ENCODE measurements at places on chromosomes 1 and 21. TPM values are rescaled to one million over a fixed set of nuclear protein-coding genes. Genes with fewer than 3 reads are reported as not detected.

The F5 gene
- 1.3 TPM for total RNA-seq

The CITED4 gene
- total RNA-seq = 15.0 TPM

GRCh38 chr1:153535242-153536011 is at the start of gene S100A6:
S100A6 (minus strand) TSS chr1:153535991; CDS start chr1:153535339, 652 bp downstream.
- peak; percentile 58 for DNase-seq

DNA sequence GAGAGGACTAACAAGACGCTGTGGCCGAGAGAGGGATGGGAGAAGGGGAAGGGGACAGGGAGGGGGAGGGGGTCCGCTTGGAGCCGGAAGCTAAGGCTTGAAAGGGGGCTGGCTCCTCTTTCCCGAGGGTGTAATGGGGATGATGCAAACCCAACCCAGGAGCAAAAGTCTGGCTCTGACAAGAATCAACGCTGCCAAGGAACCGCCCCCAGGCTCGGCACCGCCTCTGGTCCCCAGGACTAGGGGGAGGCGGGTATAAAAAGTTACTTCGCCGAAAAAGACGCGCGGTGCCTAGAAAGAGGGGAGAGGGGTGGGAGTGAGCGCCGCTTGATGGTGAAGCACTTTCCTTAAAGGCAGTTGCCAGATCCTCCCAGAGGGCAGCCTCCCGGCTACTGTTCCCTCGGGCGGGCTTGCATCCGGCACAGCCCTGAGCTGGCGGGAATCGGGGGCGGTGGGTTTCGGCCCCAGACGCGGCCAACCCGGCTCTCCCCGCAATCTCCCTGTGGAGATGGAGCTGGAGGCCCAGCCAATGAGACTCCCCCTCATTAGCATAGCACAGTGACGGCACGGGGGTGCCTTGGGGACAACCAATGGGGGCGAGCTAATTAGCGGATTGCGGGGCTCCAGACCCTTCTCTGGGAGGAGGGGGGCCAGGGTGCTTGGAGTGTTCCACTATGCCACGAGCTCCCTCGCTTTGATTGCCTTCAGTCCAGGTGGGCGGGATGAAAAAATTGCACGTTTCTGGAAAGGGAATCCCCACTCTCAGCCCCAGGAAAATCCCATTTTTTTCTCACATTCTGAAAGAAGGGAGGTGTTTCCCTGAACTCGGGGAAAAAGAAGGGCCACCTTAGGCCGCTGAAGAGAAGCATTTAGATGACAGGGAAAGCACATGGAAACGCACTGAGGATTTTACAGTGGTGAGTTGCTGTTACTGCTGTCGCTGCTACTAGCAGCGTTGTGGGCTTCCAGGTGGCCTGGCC is at the start of gene KCNT2:
Gene KCNT2 (minus strand): TSS at position 51 of the 980 bp plus-strand sequence. CDS start 131 bp downstream, outside the sequence.
- DNase-seq = peak; percentile 26

- DNase-seq = no peak
Observed at GRCh38 chr1:22282364-22282995, 139.6 kb upstream of the WNT4 start.

The NCMAP gene
- total RNA-seq = 0.19 TPM

GRCh38 chr1:205481629-205482151 is 22.8 kb upstream of the CDK18 start:
- no peak for DNase-seq

The GIPC2 gene
- 0.44 TPM for total RNA-seq

GRCh38 chr21:43938751-43939442 is 73.2 kb upstream of the TRAPPC10 start:
- peak; percentile 94 for DNase-seq

DNA sequence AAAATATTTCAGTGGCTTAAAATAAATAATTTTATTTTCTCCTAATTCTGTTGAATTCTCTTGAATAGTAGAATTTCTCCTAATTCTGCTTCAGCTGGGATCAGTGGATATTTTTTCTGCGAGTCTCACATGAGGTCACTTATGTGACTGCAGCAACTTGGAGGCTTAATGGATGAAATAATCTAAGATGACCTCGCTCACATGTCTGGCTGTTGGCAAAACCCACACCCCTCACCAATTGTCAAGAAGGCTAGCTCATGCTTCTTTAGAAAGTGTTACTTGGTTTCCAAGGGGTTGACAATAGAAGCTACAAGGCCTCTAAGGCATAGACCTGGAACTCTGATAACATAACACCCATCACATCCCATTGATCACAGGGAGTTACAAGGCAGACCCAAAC is 156.9 kb upstream of the DPYD start:
- no peak for DNase-seq

The LRIG2 gene
- 21.4 TPM for total RNA-seq

DNA sequence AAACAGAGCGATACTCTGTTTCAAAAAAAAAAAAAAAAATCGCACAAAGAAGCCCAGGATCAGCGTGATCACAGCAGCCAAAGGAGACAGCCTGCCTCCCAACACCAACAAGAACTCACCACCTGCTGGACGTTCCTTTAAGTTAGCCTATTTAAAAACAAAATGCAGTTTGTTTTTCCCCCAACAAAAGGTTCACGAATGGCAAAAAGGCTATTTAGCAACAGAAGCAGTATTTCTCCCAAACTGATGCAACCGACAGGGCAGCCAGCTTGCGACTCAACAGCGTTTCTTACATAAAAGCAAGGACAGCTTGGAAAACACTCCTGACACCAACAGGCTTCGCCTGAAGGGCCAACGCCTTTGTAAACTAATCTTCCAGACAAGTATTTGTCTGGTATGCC is 6.8 kb downstream of the SSU72 start:
- DNase-seq = no peak

DNA sequence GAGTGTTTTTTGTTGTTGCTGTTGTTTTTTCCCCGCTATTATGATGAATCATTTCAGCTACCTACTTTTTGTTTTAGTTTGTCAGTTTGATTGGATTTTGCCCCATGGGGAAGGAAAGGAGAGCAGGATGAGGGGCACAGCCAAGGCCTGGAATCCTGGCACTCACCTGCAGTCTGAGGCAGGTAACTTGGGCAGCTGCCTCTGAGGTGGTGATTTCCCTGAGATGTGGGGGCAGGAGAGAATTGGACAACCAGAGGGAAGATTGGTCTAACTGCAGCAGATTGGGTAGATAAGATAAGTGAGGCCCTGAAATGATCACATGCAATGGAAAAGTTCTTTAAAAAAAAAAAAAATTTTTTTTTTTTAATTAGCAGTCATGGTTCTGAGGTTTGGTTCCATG is 1.5 kb upstream of the LAX1 start:
- no peak for DNase-seq

- no peak for DNase-seq
Observed at GRCh38 chr1:158813164-158813563, 18.0 kb upstream of the MNDA start.

- no peak for DNase-seq
Observed at GRCh38 chr1:160399544-160400222, 681 bp upstream of the VANGL2 start.

- no peak for DNase-seq
Observed at GRCh38 chr1:151853411-151853943, at the start of gene THEM5. THEM5 (minus strand) TSS chr1:151853712; CDS start chr1:151853565, 147 bp downstream.

The CAMTA1 gene
- 45.5 TPM for total RNA-seq

The TMIGD3 gene
- total RNA-seq = 0.42 TPM

The RSPO1 gene
- not detected for total RNA-seq

DNA sequence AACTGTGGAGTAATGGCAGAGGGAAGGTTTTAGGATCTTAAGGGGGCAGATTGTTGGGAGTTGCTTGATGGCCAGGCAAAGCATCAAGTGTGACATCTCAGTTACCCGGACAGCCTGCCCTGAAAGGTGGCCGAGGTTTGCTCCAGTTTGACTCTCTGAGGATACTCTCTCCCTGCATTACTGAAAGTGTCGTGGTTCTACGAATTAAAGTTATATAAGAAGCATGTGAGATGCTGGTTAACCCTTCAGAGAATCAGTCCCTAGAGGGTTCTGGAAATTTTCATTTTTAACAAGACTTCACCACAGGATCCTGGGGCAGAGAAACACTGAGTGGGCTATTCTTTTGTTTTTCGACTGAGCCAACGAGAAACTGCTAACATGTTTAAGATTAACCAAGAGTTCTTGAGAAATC is 689 bp upstream of the ZNF644 start:
- DNase-seq = no peak

DNA sequence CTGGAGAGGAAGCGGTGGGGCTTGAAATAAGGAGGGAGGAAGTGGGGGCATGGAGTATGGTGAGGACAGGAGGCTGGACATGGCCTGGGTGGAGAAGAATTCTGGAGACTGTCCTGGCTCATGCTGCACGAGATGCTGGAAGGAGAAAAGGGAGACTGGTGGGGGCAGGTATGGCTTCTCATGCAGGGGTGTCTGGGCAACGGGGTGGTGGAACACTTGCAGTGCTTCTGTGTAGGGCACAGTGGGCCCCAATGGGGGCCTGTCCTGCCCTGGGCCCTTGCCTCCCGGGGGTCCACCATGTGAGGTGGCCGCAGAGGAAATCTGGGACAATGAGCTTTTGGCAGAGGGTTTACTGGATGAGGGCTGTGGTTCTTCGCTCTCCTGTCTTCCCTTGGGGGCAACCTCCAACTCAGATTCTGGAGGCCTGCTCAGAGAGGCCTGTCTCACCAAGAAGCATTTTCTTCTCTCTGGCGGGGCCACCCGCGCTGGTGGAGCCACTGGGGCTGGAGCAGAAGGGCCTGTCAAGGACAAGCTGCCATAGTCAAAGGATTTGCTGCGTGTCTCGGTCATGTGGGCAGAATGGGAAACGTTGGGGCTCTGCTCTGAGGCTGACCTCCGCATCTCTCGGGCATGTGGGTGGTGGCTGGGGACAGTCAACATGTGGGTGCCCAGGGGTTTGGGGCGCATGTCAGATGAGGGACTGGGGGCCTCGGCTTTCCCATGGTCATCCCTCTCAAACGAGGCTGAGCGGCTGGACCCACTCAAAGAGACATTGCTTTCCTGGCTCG is 96.9 kb upstream of the EDN2 start:
- no peak for DNase-seq

DNA sequence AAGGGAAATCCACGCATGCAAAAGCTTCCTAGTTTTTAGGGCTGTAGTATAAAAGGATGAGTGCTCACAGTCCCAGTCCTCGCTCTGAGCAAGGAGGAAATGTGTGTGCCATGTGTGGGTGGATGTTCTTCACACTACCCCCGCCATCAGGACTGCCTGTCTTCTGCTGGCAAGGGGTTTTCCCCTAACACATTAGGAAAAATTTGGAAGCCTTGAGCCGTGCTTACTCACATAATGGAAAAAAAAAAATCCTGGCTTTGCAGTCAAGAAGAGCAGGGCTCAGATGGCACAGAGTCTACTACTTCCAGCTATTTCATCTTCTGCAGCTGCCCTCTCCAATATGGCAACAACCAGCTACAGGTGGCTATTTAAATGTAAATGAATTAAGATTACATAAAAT is 363.1 kb downstream of the PLPP3 start:
- no peak for DNase-seq

GRCh38 chr1:180254854-180255253 is 24.8 kb downstream of the LHX4 start:
- DNase-seq = no peak

DNA sequence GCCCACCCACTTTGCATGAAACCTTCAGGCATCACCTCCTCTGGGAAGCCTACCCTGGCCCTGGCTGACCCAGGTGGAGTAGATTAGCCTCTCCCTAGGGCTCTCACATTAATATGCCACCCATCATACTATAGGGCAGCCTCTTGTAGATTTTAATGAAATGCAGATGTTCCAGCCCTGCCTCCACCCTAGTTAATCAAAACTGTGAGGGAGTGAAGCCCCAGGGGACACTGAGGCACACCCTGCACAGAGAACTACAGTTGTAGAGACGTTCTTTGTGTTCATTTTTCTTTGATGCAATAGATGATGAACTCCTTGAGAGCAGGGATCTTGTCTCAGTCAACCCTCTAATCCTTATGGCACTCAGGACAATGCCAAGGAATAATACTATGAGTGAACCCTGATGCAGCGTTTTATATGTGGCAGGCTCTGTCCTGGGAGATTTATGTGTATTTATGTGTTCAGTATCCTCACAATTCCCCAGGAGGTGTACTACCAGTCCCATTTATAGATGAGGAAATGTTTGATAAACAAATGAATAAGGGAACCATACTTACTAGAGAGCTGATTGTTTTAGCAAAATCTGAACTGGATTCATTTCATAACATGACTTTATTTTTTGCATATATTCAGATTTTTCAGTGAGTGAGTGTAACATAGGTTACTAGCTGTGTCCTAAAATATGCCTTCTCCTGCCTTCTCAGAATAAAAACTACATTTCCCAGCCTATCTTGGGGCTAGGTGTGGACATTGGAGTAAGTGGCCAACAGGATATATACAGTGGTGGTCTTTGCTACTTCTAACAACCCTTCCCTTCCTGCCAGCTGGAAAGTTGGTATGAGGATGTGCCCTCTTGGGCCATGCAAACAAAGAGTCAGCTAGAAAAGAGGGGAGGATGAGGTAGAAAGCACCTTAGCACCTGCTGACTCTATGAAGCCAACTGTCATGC is 23.5 kb upstream of the PRELP start:
- DNase-seq = no peak

The PCAT6 gene
- not detected for total RNA-seq

Measured in activated naive CD8-positive, alpha-beta T cell treated with anti-CD3 and anti-CD28 coated beads, Interleukin-2, amount 10 ng/mL, durations not matched to agents 7 days and 5 days (primary cell).